ENCODE measurements at places on chromosomes 11 and 22.

DNA sequence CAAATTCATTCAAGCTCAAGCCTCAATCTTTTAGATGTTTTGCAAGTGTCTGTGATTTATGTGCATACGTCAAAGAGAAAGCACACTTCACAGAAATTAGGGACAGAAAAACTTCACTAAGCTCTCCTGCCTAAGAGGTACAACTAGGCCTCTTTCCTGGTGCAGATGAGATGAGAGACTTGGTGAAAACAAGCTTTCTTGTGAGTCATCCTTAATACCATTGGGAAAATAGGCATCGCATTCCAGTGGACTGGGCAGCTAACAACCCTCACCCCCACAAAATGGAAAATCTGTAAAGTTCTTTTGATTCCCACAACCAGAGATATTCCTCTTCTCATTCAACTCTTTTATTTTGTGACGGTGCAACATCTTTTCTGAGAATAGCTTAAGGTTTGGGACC is 1110.4 kb upstream of the CCDC90B start:
- ATAC-seq, result no peak

GRCh38 chr11:114802878-114803277 is 124.6 kb downstream of the NXPE2 start:
- ATAC-seq, result no peak

GRCh38 chr11:75982309-75982708 is 167.3 kb downstream of the UVRAG start:
- ATAC-seq, result no peak

GRCh38 chr11:72120930-72121329 is 8.4 kb upstream of the ANAPC15 start:
- ATAC-seq, result no peak

GRCh38 chr11:64863391-64864060 is 14.9 kb downstream of the EHD1 start:
- ATAC-seq, result no peak

DNA sequence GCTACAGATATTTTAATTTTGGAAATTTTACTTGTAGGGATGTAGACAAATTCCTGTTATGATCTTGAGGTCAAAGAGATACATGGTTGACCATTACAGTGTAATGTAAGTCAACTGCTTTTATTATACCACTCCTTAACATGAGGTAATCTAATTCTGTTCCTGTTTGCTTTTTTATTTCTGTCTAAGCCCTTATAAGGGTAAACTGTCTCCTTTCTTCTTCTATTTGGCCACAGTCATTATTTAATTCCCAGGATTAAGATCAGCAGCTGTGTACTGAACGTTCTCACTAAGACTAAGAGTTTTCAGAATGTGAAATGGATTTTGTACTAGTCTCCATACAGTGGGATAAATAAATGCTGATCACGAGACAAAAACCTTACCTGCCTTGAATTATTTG is 32.8 kb downstream of the C2CD3 start:
- ATAC-seq, result no peak

- no peak for ATAC-seq
Measured at GRCh38 chr11:14124886-14125285, 162.4 kb downstream of the SPON1 start.

DNA sequence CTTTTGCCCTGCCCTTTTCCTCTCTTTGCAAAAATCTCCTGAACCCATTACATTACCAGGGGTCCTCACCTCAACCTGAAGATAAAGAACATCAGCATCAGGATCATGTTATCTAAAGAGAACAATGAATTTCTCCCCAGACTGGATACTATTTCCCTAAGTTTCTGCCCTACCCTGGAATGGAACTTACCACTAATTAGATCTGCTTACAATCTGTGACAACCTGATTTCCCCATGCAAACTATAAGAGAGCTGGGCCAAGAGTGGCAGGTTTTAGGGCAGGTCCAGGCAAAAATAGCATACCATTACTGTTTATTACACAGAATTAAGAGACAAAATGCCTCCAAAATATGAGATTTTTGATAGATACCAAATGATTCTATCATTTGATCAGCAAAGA is 58.0 kb upstream of the GDPD4 start:
- no peak for ATAC-seq

All from activated CD4-positive, CD25-positive, alpha-beta regulatory T cell treated with anti-CD3 and anti-CD28 coated beads, Interleukin-2, amount 50 U/mL, for 24 hours (primary cell).